Stimulated activated CD4-positive, alpha-beta T cell treated with anti-CD3 and anti-CD28 coated beads, TNF-alpha, amount 100 ng/mL, for 4 hours (primary cell): ENCODE measurements at places on chromosomes 11 and 22.

DNA sequence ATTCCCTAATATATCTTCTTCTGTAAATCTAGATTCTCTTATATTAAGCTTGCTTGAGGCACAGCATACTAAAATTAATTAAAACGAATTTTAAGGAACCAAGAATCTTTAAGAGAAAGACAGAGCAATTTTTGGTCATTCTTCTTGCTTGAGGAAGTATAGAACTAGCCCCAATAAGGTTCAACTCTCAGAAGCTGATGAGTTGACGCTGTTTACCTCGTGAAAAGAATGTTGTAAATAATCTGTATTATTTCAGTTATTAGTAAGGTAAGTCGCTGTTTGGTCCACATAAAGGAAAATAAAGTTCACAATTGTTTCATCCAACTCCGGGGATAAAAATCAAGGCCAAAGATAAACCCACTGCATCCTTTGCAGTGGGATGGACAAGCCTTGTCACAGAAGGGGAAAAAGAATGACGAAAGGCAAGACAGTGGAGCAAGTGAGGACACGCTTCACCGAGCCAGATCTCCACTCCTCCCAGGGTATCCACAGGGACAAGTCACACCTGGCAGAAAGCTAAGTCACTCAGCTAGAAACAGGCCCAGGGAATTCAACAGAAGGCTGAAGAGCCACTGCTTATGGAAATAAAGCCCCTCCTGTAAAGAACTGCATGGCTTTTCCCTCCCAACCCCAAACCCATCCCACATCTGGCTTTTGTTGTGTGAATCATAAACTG is 752 bp downstream of the POU2AF1 start:
- DNase-seq: no peak

DNA sequence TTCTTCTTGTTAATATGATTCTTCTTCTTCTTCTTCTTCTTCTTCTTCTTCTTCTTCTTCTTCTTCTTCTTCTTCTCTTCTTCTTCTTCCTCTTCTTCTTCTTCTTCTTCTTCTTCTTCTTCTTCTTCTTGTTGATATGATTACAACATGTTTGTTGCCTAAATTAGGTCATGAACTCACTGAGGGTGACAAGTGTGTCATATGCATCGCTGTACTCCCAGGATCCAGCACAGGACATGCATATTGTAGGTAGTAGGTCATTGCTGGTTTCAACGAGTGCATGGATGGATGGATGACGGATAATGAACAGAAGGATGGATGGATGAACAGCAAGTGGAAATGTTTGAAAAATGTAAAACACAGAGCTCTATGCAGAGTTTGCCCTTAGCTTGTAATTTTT is 14.9 kb upstream of the PVALB start:
- DNase-seq: no peak

- no peak for DNase-seq
Observed at GRCh38 chr11:11940551-11940950, 67.9 kb downstream of the DKK3 start.

DNA sequence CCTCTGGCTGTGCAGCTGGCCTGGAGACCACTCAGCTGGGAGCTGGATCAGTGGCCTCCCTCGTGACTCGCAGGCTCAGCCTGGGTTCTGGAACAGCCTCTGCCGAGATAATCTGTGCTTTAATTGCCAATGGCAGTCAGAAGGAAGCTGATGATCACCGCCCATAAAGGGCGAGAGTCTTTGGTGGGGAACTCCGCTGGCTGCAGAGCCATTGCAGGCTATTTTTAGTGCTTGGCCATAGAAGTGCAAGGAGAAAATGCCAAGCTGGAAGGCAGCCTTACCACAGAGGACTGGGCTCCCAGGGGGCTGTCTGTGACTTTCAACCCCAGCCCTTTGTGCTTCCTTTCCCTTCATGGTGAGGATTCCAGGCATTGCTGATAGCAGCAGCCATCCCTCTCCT is 62.2 kb upstream of the TENM4 start:
- DNase-seq: no peak

- no peak for DNase-seq
Observed at GRCh38 chr11:122453586-122453985, 201.9 kb upstream of the UBASH3B start.

DNA sequence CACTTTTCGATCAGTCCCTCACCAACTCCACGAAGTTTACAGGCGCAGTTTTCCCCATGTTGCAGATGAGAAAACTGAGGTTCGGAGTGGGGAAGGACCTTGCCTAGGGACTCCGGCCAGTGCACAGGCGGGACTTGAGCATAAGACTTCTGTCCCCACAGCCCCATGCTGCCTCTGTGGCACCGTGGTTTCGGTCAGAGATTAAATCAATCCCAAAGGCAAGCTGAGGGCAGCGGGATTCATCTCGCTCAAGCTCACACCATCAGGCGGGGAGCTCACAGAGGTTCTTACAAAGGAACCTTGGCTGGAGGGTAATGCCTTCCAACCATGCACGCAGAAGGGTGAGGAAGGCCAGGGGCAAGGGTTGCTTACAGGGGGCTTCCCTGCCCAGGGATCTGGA is 115.5 kb downstream of the PHF21B start:
- no peak for DNase-seq

- DNase-seq: no peak
Observed at GRCh38 chr11:44464741-44465140, 100.7 kb upstream of the CD82 start.

DNA sequence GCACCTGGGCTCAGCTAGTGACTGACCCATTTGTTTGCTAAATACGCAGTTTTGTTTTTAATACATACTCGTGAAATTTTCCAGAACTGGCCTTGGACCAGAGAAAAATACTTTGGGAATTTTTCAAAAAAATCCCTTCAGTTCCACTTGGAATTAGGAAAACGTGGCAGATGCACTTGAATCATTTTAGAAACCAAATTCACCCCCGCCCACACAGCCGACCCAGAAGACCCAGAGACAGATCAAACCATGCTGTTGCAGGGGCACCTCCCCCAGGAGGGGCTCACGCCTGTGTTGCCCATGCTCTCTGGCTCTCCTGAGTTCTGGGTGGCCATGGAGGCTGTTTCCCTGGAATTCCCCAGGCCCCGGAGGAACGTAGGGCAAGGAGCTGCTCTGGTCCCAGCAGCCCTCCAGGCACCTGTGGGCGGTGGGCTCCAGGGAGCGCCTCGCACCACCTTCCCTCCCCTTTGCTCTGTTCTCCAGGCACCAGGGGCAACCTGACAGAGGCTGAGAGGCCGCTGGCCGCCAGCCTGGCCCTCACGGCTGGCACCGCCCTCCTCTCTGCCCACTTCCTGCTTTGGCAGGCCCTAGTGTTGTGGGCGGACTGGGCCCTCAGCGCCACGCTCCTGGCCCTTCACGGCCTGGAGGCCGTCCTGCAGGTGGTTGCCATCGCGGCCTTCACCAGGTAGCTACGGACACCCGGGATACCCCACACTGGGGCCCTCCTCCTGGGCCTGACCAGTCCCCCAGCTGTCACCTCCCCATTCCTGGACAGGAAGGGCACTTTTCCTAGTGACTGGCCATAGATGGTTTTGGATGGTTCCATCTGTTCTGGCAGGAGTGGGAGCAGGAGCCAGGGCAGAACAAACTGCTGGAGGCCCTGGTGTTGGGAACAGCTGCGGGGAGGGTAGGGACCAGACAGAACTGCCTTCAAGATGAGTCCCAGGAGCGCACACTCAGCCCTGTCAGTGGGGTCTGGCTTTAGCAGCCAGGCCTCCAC is 3.3 kb upstream of the EPS8L2 start:
- DNase-seq: no peak
